Endothelial cell (in vitro differentiated cells): ENCODE measurements at places on chromosomes 5 and 9.

DNA sequence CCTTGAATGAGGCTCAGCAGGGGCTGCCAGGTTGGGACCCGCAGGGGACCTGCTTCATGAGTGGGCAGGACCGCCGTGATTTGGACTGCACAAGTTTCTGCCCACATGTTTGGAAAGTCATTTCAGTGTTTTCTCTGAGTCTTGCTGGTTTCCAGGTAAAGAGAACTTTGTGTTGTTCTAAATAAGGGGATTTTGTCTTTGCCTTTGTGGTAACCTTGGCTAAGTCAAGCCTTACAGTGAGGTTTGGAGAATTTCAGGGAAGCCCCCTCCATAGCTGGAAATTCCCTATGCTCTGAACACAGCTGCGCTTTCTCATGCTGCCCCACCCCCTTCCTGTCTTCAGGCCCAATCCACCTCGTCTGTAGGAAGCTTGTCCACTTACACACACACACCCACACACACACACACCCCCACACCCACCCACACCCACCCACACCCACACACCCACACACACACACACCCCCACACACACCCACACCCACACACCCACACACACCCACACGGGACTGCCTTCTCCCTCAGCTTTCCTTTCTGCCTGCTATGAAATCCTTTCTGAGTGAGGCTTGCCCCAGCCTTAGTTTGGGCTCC is 270.1 kb downstream of the HSPA4 start:
- no peak overlapping the region for H3K4me3 ChIP-seq
- no peak for DNase-seq

DNA sequence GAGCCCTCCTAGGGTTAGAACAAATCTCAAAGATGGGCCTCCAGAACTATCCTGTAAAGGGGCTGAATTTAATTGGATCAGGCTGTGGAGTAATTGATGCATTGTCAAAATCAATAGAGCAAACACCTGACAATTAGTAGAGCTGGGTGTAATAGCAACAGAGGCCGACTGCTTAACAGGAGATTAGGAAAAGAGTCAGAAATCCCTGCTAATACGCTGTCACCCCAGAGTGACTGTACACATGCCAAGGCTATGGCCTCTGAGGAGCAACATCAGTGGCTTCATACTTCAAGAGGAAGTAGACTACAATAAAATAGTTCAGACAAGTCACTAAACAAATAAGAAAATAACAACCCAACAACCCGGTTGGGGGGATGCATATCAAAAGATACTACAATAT is 18.7 kb upstream of the GRPEL2 start:
- no peak overlapping the region for H3K4me3 ChIP-seq
- peaks cover 2% of the 10 kb centered on the region for H3K27me3 ChIP-seq
- H3K36me3 ChIP-seq: peaks cover 56% of the 10 kb centered on the region
- H3K27ac ChIP-seq: no peak overlapping the region

DNA sequence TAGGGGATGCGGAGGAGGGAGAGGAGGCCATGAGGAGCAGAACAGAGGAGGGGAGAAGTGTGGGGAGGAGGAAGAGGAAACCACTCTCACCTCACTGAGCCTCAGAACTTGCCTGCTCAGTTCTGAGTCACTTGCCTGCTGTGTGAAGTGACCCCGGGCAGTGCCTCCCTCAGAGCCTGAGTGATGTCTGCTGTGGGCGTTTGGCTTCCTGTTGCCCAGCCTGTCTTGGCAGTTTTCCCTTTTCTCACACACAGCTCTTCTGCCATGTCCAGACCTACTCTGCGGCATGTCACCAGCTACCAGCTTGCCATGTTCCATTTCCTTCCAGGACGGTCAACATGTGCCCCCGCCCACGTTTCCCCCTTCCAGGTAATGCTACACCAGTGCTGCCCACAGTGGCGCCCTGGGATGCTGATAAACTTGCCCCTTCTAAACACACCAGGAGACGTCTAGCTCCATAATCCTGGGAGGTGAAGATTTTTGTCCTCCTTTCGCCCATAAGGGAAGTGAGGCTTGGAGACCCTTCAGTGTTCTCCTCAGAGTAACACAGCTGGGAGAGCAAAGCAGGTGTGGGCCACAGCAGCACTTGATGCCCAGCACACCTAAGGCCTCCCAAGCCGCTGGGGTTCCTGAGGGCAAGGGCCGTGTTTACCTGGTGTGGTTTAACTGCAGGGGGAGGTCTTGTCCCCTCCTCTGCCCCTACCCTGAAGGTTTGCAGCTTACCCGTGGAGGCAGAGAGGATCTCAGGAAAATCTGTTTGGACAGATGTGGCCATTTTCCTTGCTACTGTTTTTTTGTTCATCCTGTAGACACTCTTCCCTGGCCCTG is 63.8 kb upstream of the RNF130 start:
- no peaks in the 10 kb centered on the region for H3K36me3 ChIP-seq
- peaks cover 4% of the 10 kb centered on the region for H3K4me1 ChIP-seq
- DNase-seq: no peak
- no peak overlapping the region for H3K27ac ChIP-seq
- H3K4me3 ChIP-seq: no peak overlapping the region

DNA sequence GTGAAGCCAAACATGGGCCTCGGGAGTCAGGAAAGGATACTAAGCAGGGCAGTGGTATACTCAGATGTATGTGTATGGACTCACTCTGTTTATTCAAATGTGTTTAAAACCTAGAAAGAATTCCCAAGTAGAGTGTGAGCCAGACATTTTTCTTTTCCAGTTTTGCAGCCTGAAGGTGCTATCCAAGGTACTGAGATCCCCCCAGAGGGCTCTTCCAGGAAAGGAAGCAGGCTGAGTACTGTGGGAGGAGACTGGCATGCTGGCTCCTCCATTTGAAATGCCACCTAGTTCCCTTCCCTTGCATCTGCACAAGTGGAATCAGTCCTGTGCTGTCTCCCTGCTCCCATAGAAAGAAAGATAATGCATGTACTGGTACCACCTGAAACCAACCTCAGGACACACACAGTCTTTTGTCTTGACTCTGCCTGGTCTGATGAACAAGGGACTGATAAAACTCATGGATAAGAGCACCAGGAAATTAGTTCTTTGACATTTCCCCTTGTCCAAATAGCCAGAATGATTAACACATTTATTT is 85.9 kb downstream of the HRH2 start:
- no peaks in the 10 kb centered on the region for H3K4me1 ChIP-seq
- DNase-seq: peak; percentile 35
- no peaks in the 10 kb centered on the region for H3K36me3 ChIP-seq
- peaks cover 8% of the 10 kb centered on the region for H3K27me3 ChIP-seq

GRCh38 chr5:161803-162110 is 29.5 kb upstream of the LRRC14B start:
- H3K4me3 ChIP-seq: no peak overlapping the region
- H3K27ac ChIP-seq: no peak overlapping the region
- DNase-seq: no peak
- H3K4me1 ChIP-seq: peaks cover 9% of the 10 kb centered on the region
- H3K36me3 ChIP-seq: peaks cover 16% of the 10 kb centered on the region

DNA sequence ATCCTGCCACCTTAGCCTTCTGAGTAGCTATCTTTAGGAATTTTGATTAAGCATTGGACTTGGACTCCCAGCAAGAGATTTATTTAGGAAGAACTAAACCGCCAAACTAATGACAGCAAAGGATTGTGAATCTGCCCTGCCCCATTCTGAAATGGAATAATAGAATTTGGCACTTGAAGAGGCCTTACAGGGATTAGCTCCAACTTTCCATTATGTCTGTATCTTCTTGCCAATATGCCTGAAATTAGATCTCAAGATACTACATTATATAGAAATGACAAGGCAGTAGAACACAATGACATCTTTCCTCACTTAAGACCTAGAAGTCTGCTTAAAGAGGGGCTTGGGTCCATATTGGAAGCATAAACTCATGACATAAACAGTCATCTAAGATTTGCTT is 77.0 kb upstream of the DPYSL3 start:
- no peak overlapping the region for H3K4me3 ChIP-seq
- H3K27me3 ChIP-seq: peaks cover 1% of the 10 kb centered on the region
- no peak for DNase-seq
- H3K4me1 ChIP-seq: no peaks in the 10 kb centered on the region
- H3K27ac ChIP-seq: no peak overlapping the region

DNA sequence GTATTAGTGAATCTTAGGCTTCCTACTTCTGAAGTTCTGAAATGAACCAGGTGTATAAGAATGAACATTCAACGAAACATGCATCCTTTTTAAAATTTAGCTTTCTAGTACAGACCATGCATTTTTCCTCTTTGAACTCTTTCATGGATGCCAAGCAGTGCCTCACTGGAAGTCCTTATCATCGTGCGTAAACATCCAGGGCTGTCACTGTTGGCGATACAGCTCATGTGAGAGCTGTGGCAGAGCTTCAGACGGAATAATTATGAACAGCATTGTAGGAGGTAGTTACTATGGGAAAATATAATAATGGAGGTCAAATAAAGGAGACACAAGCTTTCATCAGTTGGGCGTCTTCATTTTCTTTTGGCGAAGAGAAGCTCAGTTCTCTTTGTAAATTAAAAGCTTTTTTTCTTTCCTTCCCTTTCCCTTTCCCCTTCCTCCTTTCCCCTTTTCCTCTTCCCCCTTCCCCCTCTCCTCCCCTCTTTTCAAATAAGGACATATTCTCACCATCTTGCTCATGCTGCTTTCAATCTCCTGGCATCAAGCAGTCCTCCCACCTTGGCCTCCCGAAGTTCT is 167.3 kb downstream of the KDM4C start:
- no peak for DNase-seq
- no peaks in the 10 kb centered on the region for H3K27me3 ChIP-seq
- peak overlapping the region; percentile 78 for H3K27ac ChIP-seq
- peaks cover 30% of the 10 kb centered on the region for H3K4me1 ChIP-seq
- H3K36me3 ChIP-seq: no peaks in the 10 kb centered on the region

DNA sequence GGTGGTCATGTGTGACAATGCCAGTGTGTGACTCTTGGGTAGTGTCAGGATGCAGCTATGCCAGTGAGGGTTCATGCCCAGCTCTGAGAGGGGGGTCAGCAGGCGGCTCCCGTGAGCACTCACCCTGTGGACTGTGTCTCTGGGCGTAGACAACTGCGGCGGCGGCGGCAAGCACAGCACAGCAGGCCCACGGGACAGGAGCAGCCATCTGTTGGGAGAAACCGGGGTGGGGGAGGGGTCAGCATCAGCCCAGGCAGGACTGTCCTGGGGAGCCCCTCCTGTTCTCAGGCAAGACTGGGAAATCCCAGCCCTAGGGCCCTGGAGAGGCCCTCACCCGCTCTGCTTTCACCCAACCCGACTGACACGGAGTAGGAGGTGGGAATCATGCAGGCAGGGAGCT is 20.8 kb downstream of the CNTFR start:
- no peak for DNase-seq
- peaks cover 6% of the 10 kb centered on the region for H3K36me3 ChIP-seq
- H3K27ac ChIP-seq: no peak overlapping the region
- H3K4me1 ChIP-seq: peaks cover 35% of the 10 kb centered on the region

- H3K4me1 ChIP-seq: no peaks in the 10 kb centered on the region
Observed at GRCh38 chr9:125460883-125461635, 199.4 kb downstream of the GAPVD1 start.

DNA sequence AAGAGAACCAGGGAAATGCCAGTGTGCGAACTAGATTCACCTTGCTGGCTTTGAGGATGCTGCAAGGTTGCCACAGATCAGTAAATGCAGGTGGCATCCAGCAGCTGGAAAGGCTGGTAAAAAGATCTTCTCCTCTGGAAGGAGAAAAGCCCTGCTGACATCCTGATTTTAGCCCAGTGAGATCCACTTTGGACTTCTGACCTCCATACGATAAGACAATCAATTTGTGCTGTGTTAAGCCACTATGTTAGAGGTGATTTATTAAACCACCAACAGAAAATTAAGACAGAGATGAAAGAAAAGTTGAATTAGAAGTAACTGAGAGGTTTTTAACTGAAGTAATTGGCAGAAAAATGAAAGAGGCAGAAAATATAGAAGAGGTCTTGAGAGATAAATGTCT is 283.8 kb upstream of the CDH12 start:
- H3K36me3 ChIP-seq: no peaks in the 10 kb centered on the region
- DNase-seq: no peak
- no peak overlapping the region for H3K4me3 ChIP-seq
- no peak overlapping the region for H3K27ac ChIP-seq
- H3K4me1 ChIP-seq: no peaks in the 10 kb centered on the region

- no peaks in the 10 kb centered on the region for H3K4me1 ChIP-seq
- no peak for DNase-seq
- H3K4me3 ChIP-seq: no peak overlapping the region
- H3K27me3 ChIP-seq: no peaks in the 10 kb centered on the region
- H3K27ac ChIP-seq: no peak overlapping the region
Observed at GRCh38 chr9:80449513-80449912, 877.7 kb downstream of the TLE4 start.

DNA sequence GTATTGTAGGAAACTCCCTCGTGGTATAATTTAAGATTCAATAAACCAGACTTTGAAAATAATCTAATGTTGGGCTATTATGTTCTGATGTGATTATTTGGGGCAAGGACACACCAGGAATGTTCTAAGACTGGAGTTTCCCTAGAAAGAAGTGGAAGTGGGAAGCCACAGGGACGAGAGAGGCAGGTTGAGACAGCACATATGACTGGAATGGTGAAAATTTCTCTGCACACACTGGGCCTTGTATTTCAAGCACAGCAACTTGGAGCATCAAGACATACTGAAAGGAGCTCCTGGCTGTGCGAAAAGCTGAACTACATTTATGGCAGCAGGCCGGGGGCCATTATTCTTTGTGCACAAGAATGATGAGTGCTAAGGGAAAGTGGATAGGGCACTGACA is 98.2 kb downstream of the CETN3 start:
- no peaks in the 10 kb centered on the region for H3K36me3 ChIP-seq
- H3K27ac ChIP-seq: no peak overlapping the region
- no peaks in the 10 kb centered on the region for H3K27me3 ChIP-seq
- H3K4me1 ChIP-seq: no peaks in the 10 kb centered on the region
- no peak overlapping the region for H3K4me3 ChIP-seq

DNA sequence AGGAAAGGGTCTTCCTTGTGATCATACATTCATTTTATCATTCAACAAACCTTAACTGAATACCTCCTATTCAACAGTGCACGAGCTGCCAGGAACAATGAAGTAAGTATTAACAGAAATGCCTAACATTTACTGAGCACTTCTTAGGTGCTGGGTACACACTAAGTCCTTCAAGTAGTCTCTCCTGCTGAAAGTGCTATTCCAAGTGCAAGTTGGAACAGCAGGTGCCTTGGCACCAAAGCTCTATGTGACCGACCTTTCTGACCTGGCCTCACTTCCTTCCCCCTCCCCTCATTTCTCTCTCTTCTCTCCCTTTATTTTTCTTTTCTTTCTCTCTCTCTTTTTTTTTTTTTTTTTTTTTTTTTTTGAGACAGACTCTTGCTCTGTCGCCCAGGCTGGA is 94.5 kb downstream of the GRIA1 start:
- no peak overlapping the region for H3K4me3 ChIP-seq
- no peak overlapping the region for H3K27ac ChIP-seq
- no peaks in the 10 kb centered on the region for H3K27me3 ChIP-seq
- no peaks in the 10 kb centered on the region for H3K4me1 ChIP-seq
- DNase-seq: no peak
- H3K36me3 ChIP-seq: peaks cover 3% of the 10 kb centered on the region

DNA sequence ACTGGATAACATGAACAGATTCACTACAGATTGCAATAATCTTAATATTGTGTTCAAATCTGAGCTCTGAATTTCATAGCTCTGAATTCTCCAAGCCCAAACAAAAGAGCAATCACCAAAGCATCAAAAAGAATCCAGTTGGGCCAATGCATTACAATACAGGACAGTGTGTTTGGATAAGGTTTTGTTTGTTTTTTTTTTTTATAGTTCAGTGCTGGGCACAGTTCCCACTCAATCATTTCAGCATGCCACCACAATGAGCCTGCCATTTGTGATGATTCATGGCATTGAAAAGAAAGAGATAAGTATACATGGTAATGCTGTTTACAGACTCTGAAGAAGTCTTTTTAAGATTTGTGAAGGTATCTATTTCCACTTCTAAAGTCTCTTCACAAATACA is 1.7 kb upstream of the HTR1A start:
- H3K27ac ChIP-seq: no peak overlapping the region
- no peak overlapping the region for H3K4me3 ChIP-seq
- DNase-seq: no peak
- no peaks in the 10 kb centered on the region for H3K36me3 ChIP-seq
- H3K27me3 ChIP-seq: peaks cover 11% of the 10 kb centered on the region
